ENCODE measurements at places on chromosomes 1 and 21.

- DNase-seq, result no peak
Measured at GRCh38 chr1:214004795-214005194, 17.0 kb downstream of the PROX1 start.

- peak; percentile 92 for DNase-seq
Measured at GRCh38 chr1:247415423-247416361, at the start of gene NLRP3. Gene NLRP3, plus strand, starts transcription at chr1:247416173. Its CDS starts 2,628 bp downstream, at chr1:247418801.

GRCh38 chr1:3146907-3147306, 77.9 kb downstream of the PRDM16 start:
- no peak for DNase-seq

DNA sequence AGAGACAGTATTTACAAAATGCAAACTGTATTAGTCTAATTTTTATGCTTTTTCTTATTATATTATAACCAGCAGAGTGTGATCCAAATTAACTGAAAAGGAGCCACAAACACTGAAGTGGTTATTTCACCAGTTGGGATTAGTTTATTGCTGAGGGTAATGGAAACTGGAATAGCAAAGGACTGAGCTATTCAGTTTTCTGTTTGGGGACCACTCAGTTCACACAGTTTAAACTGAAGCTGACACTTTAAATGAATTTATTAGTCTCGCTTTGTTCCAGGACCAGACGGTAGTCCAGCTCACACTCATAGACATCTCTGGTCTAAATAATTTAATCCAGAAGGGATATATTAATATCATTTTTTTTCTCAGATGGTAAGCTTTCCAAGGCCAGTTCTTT, 410.7 kb downstream of the LTN1 start:
- no peak for DNase-seq

- no peak for DNase-seq
Measured at GRCh38 chr1:216682752-216683151, 40.5 kb downstream of the ESRRG start.

- DNase-seq, result no peak
Measured at GRCh38 chr21:23729331-23729730, 1878.0 kb downstream of the MRPL39 start.

DNA sequence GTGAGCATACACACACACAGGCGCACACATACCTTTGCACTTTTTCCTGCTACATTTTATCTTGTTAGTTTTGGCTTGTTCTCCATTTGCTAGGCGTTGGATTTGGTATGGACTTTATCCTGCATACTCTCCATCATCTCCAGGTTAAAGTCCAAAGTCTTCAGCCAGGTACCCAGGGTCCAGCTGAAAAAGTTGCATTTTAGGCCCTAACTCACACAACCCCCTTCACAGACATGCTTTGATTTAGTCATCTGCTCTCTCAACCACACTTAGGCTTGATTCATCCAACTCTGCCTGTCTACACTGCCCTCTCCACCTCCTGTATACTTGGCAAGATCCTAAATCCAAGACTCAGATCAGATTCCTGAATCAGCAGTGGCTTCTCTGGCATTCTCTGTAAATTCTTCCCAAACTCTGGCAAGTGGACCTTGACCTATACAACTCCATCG, 10.7 kb upstream of the LAMB3 start:
- peak; percentile 68 for DNase-seq

- DNase-seq, result peak; percentile 25
Measured at GRCh38 chr1:31335007-31335406, 37.9 kb downstream of the FABP3 start.

- peak; percentile 81 for DNase-seq
Measured at GRCh38 chr1:56773341-56774066, 45.7 kb downstream of the FYB2 start.

GRCh38 chr1:203034422-203035110, 8.3 kb downstream of the PPFIA4 start:
- DNase-seq, result no peak

DNA sequence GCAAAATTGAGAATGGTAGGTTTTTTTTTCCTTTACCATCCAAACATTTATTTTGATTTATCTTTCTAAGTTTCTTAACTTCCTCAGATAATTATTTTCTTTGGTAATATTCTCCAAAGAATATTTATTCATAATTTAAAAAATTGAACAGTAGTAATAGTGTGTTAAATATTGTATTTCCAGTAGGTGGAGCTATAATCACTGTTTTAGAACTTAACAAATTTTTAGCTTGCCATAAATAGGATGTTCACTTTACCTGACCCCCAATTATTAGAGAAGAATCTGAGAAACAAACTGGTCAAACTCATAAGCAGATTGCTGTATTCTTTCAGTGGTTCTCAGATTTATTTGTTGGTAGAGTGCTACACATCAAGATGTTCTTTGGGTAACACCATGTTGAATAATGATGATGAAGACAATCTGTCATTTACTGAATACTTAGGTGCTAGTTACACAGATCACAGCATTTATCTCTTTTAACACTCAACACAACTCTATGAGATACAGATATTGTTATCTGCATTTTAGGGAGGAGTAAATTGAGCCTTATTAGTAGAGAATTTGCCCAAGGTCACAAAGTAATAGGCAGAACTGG, 82.4 kb upstream of the GPR88 start:
- DNase-seq, result peak; percentile 19

GRCh38 chr21:38766987-38767722, 38.6 kb upstream of the ETS2 start:
- peak; percentile 61 for DNase-seq

- peak; percentile 49 for DNase-seq
Measured at GRCh38 chr1:60978421-60979357, 103.7 kb upstream of the NFIA start.

DNA sequence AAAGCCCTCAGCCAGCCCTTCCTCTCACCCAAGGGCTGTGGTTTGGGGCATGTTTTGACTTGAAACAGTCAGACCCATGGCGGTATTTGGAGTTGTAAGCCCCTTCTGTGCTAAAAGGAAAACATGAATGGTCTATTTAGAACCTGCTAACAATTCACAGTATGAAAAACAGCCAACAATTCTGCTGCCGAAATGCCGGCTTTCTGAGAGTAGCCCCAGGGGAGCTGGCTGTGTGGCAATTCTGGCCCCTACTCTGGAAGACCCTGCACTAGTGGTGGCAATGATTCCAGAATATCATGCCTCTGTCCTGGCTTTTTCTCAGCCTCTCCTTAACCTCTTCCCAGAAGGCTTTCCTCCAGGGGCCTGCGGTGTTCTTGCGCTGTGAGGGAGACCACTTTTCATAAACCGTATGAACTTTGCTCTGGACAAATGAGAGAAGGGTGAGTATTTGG, 118.7 kb downstream of the EDEM3 start:
- DNase-seq, result no peak

- peak; percentile 89 for DNase-seq
Measured at GRCh38 chr21:41641821-41642701, 124.8 kb downstream of the RIPK4 start.

DNA sequence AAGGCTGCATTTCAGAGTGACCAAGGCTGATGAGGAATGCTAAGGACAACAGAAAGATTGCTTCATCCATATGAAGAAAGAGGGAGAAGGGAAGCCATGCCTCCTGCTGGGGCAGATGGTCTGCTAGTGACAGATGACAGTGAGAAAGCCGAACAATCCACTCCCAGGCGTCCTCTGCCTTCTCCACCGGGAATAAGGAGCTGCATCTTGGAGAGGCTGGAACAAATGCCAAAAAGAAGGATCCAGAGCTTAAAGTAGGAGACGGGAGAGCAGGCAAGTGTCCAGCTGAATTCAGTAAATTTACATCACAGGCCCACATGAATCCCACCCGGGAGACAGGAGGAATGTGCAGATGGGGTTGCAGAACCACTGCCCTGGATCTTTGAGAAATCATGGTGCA, 33.4 kb downstream of the DDX20 start:
- no peak for DNase-seq

GRCh38 chr1:232978091-232978634, 27.8 kb downstream of the NTPCR start:
- no peak for DNase-seq

- no peak for DNase-seq
Measured at GRCh38 chr1:213260311-213261075, 209.5 kb downstream of the RPS6KC1 start.

DNA sequence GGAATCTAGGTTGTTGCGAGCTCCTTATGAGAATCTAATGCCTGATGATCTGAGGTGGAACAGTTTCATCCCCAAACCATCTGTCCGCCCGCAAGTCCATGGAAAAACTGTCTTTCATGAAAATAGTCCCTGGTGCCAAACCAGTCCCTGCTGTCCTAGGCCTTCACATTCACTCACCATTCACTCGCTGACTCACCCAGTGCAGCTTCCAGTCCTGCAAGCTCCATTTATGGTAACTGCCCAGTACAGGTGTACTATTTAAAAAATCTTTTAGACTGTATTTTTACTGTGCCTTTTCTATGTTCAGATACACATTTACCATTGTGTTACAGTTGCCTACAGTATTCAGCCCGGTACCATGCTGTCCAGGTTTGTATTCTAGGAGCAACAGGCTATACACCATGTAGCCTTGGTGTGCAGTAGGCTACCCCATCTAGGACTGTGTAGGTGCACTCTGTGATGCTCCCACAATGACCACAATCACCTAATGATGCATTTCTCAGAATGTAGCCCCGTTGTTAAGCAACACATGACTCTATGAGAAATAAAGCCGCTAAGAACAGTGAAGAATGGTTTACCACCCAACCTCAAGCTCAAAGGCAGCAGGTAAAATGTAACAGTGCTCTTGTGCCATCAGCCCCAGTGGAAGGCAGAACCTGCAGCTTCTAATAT, 2.4 kb downstream of the ECHDC2 start:
- peak; percentile 50 for DNase-seq

- DNase-seq, result no peak
Measured at GRCh38 chr1:177783051-177783450, 186.8 kb downstream of the SEC16B start.

Measured in kidney tubule cell (primary cell).